Cortex of kidney (tissue), 1 donor: ENCODE measurements at places on chromosomes 7 and 10.

DNA sequence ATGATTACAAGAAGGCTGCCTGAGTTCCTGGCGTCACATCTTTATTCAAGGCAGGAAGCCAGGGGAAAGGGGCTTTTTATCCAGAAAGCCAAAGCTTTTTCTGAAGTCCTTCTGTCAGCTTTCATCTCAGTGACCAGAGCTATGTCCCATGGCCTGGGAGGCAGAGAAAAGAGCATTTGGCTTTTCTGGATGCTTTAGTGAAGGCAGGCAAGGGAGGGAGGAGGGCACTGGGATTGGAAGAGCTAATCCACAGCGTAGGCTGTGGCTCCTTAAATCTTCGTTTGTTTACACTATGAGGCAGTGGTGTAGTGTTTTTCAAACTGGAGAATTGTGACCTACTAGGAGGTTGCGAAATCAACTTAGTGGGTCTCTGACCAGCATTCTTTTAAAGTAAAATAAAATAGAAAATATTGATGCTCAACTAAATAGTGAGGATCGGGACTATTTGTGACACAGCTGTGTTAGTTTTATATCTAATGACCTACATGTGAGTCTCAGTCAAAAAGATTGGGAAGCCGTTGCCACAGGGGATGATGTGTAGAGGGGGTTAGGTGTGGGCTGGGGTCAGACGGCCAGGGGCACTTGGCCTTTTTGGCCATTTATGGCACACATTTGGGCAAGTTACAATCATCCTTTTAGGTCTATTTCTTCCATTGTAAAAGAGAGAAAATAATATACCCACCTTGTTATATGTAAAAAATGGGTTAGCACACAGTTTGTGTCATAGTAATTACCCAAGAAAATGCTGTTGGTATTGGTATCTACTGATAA lies 14.1 kb downstream of the CRYGN start:
- DNase-seq, result no peak

GRCh38 chr7:156731651-156732050 lies 91.1 kb downstream of the RNF32 start:
- no peak for DNase-seq

- no peak for DNase-seq
These were observed 205.6 kb upstream of the ETV1 start for GRCh38 chr7:14195079-14195478.

DNA sequence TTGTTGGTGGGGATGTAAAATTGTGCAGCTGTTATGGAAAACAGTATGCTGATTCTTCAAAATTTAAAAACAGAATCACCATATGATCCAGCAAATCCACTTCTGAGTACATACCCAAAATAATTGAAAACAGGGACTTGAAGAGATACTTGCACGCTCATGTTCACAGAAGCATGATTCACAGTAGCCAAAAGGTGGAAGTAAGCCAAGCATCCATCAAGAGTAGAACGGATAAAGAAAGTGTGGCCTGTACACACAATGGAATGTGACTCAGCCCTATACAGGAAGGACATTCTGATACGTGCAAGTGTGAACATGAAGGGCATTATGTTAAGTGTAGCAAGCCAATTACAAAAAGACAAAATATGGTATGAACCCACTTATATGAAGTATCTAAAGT lies 696.7 kb upstream of the CELF2 start:
- DNase-seq, result no peak

- DNase-seq, result no peak
These were observed 470.7 kb downstream of the TFEC start for GRCh38 chr7:115559877-115560276.

DNA sequence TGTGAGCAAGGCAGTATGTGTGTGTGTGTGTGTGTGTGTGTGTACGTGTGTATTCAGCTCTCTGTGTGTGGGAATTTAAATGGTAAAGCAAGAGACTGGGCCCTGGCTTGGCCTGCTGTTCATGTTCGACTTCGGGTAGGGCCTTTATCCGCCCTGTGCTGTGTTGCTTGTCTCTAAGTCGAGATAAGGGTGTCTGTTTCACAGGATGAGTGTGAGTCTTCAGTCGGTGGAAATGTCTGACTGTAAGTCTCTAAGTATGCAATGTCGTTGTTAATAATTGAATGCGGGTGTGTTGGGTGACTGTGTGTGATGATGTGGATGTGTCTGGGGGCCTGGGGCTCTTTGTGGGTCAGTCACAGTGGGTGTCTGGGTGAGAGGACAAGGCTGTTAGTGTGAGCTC lies 34.8 kb downstream of the HIF1AN start:
- DNase-seq, result no peak

GRCh38 chr7:70016044-70016770 lies 417.9 kb downstream of the AUTS2 start:
- DNase-seq, result no peak

DNA sequence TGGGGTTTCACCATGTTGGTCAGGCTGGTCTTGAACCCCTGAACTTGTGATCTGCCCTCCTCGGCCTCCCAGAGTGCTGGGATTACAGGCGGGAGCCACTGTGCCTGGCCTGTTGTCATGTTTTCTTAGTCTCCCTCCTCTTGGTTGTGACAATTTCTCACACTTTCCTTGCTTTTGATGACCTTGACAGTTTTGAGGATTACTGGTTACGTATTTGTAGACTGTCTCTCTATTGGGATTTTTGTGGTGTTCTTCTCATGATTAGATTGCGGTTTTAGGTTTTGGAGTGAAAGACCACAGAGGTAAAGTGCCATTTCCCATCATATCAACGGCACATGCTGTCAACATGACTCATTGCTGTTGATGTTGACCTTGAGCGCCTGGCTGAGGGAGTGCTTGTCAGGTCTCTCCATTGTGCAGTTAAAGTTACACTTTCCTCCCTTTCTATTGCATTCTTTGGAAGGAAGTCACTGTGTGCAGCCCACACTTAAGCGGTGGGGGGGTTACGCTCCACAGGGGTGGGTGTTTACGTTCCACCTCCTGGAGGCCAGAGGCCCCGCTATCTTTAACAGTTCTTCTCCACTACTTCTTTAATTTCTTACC lies 10.8 kb downstream of the NEURL1 start:
- no peak for DNase-seq

GRCh38 chr10:102752934-102753664 lies 9.4 kb downstream of the WBP1L start:
- DNase-seq, result no peak

- DNase-seq, result no peak
These were observed 176.8 kb downstream of the COBL start for GRCh38 chr7:51139796-51140195.

- no peak for DNase-seq
These were observed 186.2 kb upstream of the PRKCQ start for GRCh38 chr10:6766131-6766801.

GRCh38 chr7:96026010-96026409 lies 253.7 kb downstream of the DYNC1I1 start:
- no peak for DNase-seq

GRCh38 chr7:92778972-92779371 lies 57.4 kb downstream of the CDK6 start:
- DNase-seq, result no peak

DNA sequence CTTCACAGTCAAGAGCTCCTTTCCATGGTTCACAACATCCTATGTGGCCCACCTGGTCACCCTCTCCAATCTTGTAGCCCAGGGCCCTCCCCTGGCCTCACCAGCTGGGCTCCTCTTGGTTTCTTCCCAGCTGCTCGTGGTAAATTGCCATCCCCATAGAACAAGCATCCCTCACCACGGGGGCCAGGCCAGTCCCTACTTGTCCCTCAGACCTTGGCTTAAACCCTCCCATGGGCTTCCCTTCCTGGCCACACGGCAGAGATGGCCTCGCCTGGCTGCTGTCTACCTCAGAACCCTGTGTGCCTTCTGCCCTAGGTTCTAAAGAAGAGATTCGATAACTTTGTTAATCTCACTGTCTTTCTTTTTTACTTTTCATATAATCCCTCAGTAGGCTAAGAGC lies 153.3 kb upstream of the TCERG1L start:
- DNase-seq, result no peak

DNA sequence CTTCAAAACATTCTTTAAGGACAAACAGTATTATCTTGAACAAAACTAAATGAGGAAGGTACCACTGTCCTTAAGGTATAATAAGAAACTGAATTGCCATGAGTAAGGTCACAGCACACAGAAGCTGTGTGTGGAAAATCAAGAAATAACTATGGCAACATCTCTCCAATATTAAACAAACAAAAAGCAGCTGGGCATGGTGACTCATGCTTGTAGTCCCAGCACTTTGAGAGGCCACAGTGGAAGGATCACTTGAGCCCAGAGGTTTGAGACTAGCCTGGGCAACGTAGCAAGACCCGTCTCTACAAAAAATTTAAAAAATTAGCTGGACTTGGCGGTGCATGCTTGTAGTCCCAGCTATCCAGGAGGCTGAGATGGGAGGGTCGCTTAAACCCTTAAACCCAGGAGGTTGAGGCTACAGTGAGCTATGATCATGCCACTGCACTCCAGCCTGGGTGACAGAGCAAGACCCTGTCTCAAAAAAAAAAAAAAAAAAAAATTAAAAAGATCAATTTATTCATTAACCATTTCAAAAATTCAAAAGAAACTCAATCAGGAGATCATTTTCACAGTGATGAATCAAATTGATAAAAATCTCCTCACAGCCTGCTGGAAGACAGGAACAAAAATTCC lies 195.4 kb downstream of the SKIDA1 start:
- DNase-seq, result no peak

DNA sequence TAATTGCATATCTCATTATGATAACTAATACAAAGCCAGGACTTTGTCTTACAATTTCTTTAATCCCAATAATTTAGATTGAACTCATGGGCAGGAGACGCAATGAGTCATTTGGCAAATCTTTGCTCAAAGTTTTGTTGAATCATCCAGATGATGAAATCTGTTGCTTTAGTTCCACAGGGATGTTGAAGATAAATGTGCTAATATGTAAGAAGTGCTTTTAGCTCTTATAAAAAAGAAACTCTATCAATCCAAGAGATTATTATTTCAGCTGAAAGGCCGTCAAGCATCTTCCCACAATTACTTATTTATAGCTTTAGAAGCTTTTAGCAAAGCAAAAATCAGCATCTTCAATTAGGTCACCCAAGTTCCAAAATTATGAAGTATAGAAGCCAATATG lies 36.8 kb upstream of the ANK3 start:
- no peak for DNase-seq

DNA sequence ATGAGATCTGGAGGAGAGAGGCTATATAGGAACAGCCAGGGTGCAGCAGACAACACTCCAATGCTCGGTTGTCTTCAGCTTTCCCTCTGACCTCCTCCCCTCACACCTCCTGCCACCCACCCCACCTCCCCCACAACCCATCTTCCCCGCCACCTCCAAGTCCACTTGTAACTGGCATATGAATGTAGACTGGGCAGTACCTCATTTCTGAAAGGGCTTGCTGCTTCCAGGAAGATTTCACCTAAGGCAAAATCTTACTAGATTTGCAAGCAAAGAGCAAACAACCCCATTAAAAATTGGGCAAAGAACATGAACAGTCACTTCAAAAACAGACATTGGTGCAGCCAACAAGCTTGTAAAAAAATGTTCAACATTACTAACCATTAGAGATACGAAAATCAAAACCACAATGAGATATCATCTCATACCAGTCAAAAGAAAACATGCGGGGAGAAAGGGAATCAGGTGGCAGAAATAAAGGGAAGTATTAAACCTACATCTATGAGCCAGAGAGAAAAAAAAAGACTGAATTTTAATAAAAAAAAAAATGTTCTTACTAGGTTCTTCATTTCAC lies 164.6 kb upstream of the C1GALT1 start:
- no peak for DNase-seq

DNA sequence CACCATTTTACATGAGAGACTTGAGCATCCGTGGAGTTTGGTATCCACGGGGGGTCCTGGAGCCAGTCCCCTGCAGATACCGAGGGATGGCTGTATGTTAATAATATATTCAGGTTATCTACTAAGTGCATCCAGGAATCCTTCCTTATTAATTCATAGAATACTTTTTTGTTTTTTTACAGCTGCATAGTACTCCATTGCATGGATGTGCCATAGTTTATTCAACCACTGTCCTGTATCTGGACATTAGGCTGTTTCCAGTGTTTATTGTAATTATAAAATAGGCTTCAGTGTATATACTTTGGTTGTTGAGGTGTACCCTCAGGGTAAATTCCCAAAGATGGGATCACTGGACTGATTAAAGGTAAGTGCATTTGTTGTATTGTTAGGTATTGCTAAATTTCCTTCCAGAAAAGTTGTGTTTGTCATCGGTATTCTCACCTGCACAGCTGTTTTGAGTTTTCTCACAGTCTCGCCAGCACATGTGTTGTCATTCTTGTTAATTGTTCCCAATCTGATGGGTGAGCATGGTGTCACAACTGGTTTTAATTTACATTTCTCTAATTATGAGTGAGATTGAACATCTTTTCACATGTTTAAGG lies 55.1 kb downstream of the INPP5F start:
- no peak for DNase-seq

DNA sequence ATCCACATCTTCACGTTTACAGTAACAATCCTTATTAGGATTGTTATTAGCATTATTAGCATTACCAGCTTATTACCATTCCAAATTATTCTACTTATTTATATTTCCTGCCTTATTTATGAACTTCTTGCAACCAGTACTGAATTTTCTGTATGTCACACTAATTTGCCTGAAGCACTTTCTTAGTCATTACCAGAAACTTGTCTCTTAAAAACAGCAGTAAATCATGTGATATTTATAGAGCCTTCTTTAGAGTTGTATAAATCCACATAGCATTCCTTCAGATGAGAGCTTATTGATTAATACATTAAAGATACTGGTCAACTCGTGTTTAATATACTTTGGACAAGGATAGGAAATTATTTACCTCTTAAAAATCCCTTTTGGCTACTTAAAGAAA lies 618.6 kb downstream of the SUGCT start:
- DNase-seq, result no peak

GRCh38 chr10:59589796-59590195 lies 119.9 kb downstream of the SLC16A9 start:
- DNase-seq, result no peak

DNA sequence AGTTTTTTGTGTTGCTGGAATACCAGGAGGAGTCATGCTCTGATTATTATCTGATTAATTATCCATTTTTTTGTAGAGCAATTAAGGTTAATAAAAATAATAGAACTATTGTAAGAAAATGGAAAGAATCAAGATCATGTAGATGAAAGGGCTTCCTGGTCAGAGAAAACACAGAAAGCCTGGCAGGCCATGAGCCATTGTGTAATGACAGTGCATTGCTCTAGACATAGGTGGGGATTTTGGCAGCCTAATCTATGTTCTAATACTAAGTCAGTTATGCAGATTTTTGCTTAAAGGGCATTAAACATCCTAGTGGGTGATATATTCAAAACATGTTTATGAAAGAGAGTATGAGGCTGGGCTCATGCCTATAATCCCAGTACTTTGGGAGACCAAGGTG lies 198.2 kb downstream of the PPP1R9A start:
- DNase-seq, result no peak

GRCh38 chr7:112692333-112692732 lies 97.9 kb downstream of the TMEM168 start:
- DNase-seq, result no peak

- no peak for DNase-seq
These were observed 199.9 kb upstream of the GRB10 start for GRCh38 chr7:50982626-50983025.

GRCh38 chr7:76179686-76180085 lies 22.0 kb upstream of the SRRM3 start:
- DNase-seq, result no peak

GRCh38 chr10:43076311-43076875 lies 476 bp upstream of the RET start:
- no peak for DNase-seq
